Activated T-helper 1 cell treated with Interleukin-2 at 50 U/mL for 16 hours (primary cell): ENCODE measurements at places on chromosomes 12 and 14.

- DNase-seq = no peak
Observed at GRCh38 chr12:19316425-19316824, 122.9 kb upstream of the AEBP2 start.

DNA sequence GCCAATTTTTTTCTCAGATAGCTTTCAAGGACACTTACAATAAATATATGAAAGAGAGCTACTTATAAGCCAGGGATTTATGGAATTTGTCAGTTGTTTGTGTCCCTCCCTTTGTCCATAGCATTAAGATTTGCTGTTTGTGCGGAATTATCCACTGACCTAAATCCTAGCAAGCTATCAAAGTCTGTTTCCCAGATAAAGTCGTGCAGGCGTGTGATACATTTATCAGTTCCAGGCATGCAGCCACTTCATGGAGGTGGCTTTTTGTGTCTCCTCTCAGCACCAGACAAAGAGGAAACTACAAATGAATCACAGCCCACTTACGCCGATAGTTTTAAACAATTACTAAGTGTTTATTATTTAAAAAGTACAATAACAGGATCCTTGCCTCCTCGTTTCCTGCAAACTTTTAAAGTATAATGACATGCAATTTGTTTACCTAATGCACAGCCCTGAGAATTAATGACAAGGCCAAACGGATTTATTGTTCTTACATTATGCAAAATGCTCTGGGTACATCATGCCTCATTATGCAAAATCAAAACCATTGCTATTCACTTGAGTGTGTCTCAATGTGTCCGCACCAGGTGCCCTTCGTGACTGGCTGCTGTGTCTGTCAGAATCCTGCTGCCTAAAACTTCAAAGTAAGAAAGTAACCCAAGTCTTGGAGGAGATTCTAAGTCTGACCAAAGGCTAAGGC lies 423.2 kb downstream of the GLT1D1 start:
- no peak for DNase-seq

DNA sequence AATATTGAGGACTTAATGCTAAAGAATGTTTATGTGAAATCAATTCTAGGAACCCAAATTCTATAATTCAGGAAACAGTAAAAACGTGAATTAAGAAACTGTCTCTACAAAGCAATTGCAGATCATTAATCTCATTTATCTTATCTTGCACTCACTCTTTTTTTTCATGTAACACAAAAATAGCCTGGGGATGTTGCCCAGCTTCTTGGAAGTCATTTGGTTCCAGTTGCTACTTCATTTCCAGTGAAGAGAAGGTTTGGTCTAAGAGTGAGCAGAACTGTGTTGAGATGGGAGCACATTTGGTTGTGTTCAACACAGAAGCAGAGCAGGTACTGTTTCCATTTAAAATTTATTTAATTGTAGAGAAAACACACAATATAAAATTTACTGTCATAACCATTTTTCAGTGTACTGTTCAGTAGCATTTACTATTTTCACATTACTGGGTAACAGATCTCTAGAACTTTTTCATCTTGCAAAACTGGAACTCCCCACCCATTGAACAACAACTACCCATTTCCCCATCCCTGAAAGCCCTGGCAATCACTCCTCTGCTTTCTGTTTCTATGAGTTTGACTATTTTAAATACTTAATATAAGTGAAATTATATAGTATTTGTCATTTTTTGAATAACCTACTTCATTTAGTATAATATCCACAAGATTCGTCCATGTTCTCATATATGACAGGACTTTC lies 9.7 kb downstream of the CLEC6A start:
- no peak for DNase-seq

DNA sequence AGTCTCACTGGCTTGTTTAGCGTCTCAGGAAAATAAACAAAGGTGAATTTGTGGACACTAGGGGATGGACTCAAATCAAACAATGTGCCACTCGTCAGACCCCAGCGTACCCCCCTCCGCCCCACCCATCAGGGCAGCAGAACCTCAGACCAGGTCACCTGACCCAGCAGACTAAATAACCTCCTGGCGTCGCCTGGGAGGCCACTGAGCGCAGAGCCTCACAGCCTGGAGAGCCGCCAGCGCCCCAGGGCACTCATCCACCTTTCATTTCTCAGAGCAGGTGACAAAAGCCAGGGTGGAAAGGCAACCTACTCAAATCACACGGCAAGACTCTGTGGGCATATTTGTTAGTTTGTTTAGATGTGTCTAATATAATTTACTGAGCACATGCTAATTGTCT lies 100.9 kb downstream of the DICER1 start:
- DNase-seq = no peak

DNA sequence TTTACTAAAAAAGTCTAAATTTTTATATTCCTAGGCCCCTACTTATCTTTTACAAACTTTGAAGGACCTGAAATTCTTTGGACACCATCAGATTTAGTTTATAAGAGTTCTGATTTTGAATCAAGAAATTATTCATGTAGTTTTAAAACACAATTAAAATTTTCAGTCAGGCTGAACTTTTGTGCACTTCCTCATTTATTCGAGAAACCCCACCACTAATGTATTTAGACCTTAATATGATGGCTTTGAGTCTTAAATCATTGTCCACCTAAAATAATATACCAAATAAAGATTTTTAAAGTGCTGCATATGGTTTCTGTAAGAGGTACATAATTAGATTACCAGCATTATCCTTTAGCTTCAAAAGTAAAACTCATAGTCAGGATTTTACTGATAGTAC lies 103.4 kb downstream of the PAWR start:
- no peak for DNase-seq

GRCh38 chr12:60760965-60761364 lies 1165.1 kb downstream of the SLC16A7 start:
- no peak for DNase-seq

GRCh38 chr12:56271031-56271430 lies 4.3 kb downstream of the COQ10A start:
- DNase-seq = no peak

GRCh38 chr12:26721800-26722199 lies 111.2 kb downstream of the ITPR2 start:
- no peak for DNase-seq

DNA sequence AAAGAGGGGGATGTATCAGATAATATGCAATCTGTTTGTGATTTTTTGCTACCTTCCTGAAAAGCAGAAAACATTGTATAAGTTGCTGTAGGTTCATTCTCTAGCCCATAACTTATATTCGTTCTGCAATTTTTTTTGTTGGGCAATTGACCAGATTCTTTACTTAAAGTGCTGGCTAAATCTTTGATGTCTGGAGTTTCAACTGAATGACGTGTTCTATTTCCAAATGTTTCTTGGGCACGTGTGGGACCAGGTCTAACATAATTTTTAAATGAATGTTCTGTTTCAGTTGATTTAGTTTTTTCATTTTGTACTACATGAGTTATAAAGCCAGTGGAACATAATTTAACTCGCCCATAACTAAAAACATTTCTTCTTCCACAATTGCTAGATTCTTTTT lies 3.8 kb downstream of the MLH3 start:
- no peak for DNase-seq

GRCh38 chr12:102503056-102503681 lies 22.8 kb upstream of the IGF1 start:
- DNase-seq = no peak

GRCh38 chr12:2384533-2385351 lies 332.0 kb downstream of the CACNA1C start:
- no peak for DNase-seq

DNA sequence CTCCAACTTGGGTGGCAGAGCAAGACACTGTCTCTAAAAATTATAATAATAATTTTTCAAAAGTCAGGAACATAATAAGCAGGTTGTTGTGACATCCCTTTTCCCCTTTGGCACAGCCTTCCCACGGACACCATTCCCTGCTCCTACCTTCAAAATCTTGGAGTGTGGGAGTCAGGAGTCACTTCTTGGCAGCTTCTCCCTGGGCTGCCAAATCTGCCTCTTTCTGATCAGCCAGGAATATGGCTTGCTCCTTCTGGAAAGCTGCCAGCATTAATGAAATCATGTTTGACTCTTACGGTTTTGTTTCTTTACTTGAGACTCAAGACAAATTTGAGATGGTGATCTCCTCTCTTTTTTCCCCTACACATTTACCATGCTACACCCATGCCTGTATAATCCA lies 391.4 kb upstream of the SYT1 start:
- DNase-seq = no peak

DNA sequence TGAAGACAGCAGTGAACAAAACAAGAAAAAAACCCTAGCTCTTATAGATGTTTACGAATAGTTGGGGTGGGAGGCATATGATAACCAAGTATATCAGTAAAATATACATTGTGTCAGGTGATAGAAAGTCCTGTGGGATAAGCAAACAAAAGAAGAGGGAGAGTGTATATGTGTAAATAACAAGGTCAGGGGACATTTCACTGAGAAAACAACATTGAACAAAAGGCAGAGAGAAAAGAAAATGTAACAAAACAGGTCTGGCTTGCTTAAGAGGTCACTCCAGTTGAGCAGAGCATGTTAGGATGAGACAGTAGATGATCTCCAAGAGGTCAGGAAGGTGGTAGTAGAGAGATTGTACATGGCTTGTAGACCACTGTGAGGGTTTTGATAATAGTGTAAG lies 304.1 kb downstream of the ACSS3 start:
- no peak for DNase-seq
